ENCODE measurements at places on chromosomes 2 and 18.

- DNase-seq, result no peak
These were observed 160.1 kb upstream of the BOD1L2 start for GRCh38 chr18:56986829-56987228.

- no peak for DNase-seq
These were observed 33.3 kb downstream of the UXS1 start for GRCh38 chr2:106160786-106161261.

DNA sequence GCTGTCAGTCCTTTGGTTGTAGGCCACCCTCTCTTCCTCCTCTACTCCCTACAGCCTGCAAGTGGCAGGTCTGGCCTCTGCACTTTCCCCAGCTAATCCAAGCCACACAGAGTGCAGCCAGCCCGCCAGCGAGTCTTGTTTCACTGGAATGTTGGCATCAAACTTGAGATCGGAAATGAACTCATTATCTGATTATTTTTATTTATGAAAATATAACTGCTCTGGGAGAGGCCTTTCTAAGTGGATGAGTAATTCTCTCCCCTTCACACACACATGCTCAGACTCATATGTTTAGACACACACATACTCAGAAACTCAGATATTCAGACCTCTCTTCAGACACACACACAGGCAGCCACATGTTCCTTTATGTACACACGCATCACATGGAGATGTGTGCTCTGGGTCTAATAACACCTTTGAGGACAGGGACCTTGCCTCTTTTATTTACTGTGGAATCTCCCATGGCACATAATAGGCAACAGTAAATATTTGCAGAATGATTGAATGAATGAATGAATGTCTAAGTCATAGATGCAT, 151.3 kb downstream of the ZFP36L2 start:
- no peak for DNase-seq

DNA sequence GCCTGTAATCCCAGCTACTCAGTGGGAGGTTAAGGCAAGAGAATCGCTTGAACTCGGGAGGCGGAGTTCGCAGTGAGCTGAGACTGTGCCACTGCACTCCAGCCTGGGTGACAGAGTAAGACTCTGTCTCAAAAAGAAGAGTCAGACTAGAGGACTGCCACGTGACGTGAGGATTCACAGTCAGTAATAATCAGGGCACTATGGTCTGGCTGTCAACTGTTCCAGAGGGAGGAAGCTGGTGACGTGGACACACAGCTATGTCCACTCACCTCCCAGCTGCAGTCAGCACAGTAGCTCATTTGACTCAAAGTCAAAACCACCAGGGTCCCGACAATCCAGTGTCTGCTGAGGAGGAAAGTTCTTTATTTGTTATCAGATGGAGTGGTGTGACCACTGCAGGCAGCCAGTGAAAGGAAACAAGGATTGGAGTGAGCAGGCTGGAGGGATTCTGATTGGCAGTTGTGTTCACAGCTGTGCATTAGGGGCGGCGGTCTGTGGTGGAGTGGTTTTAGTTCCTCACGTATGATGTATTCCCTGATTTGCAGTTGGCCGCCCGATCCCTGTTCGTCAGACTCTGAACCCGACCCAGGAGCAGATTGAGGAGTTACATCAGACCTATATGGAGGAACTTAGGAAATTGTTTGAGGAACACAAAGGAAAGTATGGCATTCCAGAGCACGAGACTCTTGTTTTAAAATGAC, 37.9 kb downstream of the MOGAT1 start:
- DNase-seq, result no peak

- no peak for DNase-seq
These were observed 246.8 kb upstream of the AGAP1 start for GRCh38 chr2:235247001-235247400.

- DNase-seq, result no peak
These were observed 57.8 kb downstream of the PDK1 start for GRCh38 chr2:172613615-172614231.

All from stimulated activated CD8-positive, alpha-beta memory T cell treated with anti-CD3 and anti-CD28 coated beads, Interleukin-7, amount 100 ng/mL, for 24 hours (primary cell).